DMS79 (cell line): ENCODE measurements at places on chromosomes 2 and 18.

DNA sequence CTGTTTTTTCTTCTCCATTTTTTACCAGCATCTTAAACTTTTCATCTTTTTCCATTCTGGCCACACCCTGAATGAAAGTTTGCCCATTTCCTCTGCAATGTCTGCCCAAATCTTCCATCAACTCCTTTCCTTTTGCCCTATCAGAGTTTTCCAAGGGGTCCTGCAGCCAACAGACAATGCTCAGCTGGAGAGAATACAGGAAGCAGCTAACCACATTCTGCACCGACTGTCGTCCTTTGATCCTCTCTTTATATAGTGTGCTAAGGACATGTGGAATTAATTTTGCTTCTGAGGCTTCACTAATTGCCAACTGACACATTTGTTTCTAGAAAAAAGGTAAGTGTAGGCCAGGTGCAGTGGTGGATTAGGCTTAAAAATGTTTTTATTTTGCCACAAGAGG, 50.5 kb upstream of the DLX2 start:
- DNase-seq = no peak

- DNase-seq = no peak
Observed at GRCh38 chr2:231708773-231709635, 679 bp downstream of the PTMA start.

DNA sequence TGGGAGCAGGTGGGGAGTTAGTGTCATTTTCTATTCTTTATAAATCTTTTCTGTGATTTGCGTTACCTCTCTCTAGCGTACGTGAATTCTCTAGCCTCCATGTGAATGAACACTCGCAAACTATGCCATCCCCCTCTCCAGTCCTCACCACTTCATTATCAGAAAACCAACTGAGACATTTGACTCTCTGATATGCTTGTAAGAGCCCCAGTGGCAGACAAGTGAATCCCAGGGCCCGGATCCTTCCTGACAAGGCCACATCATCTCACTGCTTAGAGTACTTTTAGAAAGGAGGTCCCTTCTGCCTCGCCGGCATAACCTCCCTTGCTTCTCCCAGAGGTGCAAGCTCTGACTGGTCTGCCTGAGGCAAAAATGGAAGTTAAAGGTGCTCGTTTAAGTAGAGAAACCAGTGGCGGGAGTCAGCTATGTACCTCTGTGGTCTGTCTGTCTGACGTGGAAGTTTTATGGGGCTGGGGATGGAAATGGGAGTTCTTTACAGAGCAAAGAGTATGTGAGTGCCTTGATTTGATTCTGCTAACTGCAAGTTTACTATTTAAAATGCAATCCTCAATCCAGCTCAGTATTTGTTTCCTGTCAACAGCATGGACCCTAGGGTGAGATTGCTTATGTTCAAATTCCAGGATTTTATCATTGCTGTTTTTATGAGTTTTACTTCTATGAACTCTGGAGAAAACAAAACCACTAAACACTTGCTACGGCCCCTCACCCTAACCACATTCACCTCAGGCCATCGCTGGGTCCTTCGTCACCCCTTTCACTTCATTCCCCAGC, 114.9 kb upstream of the MSTN start:
- no peak for DNase-seq

GRCh38 chr2:165450156-165450555, 19.3 kb upstream of the CSRNP3 start:
- no peak for DNase-seq

DNA sequence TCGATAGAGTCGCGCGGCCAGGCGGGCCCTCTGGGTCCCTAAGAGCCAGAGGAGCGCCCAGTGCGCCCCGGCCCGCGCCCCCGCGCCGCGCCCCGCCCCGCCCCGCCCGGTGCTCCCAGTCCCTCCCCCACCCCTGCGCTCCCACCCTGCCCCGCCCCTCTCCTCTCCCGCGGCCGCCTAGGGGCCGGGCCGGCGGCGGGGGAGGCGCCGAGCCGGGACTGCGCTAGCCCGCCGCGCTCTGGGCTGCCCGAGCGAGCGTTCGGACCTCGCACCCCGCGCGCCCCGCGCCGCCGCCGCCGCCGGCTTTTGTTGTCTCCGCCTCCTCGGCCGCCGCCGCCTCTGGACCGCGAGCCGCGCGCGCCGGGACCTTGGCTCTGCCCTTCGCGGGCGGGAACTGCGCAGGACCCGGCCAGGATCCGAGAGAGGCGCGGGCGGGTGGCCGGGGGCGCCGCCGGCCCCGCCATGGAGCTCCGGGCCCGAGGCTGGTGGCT, at the start of gene GPC1:
TSS of gene GPC1 (plus strand) at position 207 of the 491 bp plus-strand sequence. CDS start at position 463, 256 bp downstream.
- DNase-seq = no peak

GRCh38 chr18:3867864-3868311, 417.9 kb downstream of the TGIF1 start:
- DNase-seq = peak; percentile 78

- no peak for DNase-seq
Observed at GRCh38 chr18:62201870-62202269, 14.8 kb downstream of the RELCH start.

DNA sequence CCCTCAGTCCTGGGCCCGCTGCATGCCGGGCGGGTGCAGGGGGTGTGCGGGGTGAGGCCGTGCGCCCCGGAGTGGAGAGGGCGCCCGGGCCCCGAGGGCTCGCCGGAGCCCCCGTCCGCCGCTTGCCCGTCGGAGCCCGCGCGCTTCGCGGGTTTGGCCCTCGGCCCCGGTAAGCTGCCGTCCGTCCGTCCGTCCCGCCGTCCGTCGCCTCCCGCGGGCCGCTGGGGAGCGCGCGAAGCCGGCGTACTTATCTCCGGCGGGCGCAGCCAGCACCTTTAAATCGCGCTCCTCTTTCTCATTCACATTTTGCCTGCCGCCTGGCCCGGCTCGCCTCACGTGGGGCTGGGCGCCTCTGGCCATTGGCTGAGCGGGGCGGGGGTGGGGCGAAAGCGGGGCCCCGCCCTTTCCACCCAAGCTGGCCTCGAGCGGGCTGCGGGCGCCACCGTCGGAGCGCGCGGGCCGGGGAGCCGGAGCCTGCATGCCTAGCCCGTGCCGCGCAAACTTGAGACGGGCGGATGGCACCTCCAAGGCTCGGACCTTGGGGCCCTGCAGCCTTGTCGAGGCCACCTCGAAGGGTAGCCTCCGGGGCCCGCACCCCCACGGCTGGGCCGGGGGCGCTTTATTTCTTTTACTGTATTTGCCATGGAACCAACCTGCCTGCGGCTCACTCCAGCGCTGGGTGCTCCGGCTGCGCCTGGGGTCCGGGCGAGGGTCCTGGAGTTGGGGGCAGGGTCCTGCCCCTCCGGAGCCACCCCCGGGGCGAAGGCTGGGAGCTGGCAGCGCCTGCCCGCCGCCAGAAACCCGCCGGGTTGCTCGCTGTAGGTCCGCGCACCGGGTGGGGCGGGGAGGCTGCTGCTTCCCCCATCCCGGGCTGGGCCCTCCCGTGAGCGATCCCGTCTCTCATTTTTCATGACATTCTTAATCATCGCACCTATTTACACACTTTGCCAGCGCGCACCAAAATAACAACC, at the start of gene GBX2:
TSS of gene GBX2 (minus strand) at position 277 of the 971 bp plus-strand sequence. CDS start 415 bp downstream, outside the sequence.
- DNase-seq = peak; percentile 58

DNA sequence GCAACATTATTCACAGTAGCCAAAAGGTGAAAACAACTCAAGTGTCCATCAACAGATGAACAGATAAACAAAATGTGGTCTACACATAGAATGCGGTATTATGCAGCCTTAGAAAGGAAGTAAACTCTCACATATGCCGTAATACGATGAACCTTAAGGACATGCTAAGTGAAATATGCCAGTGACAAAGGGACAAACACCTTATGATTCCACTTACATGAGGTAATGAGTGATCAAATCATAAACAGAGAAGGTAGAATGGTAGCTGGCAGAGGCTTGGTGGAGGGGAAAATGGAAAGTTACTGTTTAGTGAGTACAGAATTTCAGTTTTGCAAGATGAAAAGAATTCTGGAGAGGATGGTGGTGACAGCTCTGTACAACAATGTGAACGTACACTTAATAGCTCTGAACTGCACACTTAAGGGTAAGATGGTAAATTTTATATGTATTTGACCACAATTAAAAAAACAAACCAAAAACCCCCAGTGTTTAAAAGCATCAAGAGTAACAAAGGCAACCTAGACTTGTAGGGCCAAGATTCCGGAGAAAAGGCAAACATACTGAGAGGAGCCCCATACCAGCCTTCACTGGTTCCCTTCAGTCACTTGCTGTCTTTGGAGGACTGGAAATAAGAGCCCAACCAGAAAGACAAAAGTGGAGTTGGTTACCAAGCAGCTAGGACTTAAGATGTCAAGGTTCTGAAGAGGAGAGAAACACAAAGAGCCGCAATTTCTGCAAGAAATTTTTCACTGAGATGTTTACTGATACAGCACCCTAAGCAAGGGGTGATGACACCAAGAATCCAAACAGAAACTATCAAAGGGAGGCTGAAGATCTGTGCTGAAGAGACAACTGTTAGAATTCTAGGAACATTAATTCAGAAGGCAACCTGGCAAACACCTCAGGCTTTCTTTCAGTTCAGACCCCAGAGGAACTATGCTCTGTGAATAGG, 61.3 kb downstream of the CUL3 start:
- no peak for DNase-seq

DNA sequence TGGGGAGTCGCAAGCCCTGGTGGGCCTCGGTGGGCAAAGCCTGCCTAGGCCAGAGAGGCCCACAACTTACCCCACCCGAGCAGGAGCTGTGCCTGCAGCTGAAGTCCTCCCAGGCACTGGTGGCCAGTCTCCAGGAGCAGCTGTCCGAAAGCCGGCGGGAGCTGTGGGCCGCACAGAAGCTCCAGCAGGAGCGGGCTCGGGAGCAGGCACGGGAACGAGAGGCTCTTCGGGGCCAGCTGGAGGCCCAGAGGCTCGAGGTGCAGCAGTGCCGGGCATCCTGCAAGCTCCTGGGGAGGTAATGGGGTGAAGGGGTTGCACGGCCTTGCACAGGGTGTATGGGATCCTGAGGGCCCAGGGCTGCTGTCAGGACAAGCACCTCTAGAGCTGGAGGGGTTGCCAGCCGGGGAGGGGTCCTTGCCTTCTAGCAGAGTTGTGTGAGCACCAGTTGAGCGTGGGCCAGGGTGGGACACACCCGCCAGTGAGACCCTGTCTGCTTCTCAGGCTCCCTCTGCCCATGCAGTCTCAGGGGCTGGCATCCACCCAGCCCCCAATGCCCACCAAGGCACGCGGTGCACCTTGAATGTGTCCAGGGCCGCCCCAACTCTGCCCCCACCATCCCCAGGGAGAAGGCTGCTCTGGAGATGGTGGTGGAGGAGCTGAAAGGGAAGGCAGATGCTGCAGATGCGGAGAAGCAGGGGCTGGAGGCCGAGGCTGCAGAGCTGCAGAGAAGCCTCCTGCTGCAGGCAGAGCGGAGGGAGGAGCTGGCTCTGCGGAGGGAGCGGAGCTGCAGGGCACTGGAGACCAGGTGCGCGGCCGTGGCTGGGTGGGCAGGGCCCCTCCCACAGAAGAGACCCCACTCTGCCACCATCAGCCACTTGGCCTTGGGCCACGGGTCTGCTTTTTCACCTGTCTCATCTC, 27.2 kb downstream of the CROCC2 start:
- DNase-seq = no peak

- DNase-seq = no peak
Observed at GRCh38 chr2:224983712-224984554, 58.3 kb downstream of the DOCK10 start.
